Left renal pelvis (tissue), 4 donors: ENCODE measurements at places on chromosomes 7 and 10.

DNA sequence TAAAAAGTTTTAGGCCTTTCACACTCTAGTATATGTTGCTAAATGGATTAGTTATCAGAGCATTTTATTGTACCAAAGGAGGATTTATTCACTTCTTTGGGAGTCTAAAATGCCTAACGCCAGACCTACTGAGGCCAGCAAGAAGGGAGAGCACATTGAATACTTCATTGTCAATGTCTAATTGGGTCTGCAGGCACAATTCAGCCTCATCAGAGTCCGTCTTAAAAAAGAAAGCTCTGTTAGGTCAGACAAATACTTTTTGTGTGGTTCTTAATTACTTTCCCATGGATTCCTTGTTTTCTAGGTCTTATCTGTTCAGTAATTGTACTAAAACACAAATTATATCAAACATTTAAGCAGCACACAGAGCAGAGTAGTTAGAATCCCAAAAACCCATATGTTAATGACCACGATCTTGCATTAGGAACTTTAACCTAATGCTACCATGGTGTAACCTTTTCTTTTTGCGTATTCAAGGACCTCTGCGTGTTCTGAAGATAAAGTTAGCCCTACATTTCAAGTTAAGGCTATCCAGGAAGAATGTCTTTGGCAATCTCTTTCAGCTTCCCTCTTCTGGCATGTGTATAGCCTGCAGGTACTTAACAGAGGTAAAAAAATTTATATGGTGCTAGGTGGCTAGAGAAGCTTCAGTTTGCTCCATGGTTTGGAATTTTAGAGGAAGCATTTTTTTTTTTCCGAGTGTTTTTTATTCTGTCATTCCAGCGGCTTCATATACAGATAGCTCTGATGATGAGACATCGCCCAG lies 45.7 kb upstream of the STRIP2 start:
- no peak for DNase-seq

DNA sequence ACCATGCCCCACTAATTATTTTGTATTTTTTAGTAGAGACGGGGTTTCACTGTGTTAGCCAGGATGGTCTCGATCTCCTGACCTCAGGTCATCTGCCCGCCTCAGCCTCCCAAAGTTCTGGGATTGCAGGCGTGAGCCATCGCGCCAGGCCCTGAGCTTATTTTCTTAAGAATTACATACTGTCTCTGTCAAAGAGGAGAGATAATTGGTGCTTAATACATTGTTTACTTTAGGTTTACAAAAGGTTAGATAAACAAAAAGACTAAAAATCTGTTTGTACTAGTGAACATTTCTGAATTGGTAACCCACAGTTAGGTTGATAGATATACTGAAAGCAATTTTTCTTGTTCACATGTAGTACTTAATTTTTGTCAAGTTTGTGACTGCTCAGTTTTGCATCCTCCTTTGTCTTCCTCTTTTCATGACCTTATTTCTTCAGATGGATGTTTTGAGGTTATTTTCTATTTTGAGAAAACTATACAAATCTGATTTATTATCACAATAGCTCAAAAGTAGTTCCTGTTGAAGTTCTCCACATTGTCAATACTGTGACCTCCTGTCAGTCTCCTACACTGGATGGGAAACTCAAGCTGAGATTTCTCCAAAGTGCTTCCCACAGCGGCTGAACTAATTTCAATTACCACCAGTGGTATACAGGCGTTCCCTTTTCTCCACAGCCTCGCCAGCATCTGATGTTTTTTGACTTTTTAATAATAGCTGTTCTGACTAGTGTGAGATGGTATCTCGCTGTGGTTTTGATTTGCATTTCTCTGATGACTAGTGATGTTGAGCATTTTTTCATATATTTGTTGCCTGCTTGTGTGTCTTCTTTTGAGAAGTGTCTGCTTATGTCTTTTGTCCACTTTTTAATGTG lies 22.5 kb downstream of the HHEX start:
- no peak for DNase-seq

DNA sequence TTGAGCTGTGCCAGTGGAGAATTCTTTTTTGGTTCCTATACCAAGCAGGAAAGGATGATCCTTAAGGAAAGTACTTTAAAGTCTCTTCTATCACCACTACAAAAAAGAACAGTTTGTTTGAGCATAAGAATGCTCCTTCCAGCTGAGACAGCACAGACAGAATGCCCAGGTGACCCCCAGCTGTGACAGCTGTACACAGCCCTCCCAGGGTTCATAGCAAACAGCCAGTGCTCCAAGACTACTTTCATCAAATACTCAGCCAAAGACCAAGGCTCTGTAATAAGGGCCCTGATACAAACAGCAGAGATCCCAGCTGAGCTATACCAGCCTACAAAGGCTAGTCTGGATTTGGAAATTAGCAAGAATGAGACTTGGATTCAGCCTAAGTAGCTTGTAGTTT lies 65.7 kb downstream of the NXPH1 start:
- no peak for DNase-seq

- DNase-seq, result no peak
Observed at GRCh38 chr10:102624751-102625645, 19.3 kb upstream of the TRIM8 start.

- DNase-seq, result no peak
Observed at GRCh38 chr7:14747701-14748100, 154.8 kb downstream of the DGKB start.

DNA sequence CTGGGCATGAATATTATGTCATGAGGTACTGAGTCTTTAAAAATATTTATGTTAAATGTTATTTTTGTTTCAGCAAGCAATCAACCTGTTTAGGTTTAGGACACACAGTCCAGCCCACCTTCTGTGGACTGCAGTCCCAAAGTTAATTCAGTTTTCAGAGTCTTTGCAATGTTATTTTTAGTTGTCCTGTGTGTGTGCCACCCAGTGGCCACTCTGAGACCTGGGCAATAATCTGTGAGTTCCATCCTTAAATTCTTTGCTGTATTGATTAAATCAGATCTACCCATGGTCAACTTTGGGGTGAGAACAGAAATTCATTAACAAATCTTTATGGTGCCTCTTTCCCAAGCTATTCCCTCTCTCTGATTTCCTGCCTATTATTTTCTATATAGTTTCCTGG lies 415.1 kb downstream of the CCSER2 start:
- DNase-seq, result no peak

DNA sequence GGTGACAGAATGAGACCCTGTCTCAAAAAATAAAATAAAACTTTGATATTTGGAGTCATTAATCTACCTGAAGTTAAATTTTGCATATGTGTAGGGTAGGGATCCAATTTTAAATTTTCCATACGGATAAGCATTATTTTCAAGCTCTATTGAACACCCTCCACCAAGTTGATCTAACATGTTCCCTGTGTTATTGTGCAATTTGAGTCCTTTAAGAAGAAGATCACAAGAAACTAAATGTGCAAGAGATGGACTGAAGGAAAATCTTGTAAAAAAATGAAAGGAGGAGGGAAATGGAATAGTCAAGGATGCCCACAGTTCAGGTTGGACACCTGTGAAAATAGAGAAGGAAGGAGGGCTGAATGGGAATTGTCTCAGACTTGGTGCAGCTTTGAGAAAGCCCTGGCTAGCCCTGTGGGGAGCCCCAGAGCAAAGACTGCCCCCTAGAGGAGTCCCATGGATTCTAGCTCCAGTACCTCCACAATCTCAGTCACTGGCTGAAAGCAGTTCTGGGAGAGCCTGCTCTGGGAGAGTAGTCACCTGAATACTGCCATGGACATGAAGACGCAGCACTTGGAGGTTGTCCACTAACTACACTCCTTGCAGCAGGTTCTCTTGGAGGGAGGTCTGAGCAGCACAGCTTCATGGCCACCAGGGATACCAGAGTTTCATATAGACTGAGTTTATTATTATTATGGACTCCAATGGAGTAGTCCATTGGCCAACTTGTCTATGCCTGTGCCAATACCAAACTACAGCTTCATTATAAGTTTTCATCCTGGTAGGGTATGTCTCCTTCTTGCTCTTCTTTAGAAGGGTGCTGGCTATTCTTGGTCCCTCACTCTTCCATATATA lies 5.7 kb upstream of the TIAL1 start:
- no peak for DNase-seq

- DNase-seq, result no peak
Observed at GRCh38 chr10:104515678-104516199, 125.4 kb upstream of the SORCS3 start.

- no peak for DNase-seq
Observed at GRCh38 chr7:106220307-106220706, 64.5 kb downstream of the NAMPT start.

DNA sequence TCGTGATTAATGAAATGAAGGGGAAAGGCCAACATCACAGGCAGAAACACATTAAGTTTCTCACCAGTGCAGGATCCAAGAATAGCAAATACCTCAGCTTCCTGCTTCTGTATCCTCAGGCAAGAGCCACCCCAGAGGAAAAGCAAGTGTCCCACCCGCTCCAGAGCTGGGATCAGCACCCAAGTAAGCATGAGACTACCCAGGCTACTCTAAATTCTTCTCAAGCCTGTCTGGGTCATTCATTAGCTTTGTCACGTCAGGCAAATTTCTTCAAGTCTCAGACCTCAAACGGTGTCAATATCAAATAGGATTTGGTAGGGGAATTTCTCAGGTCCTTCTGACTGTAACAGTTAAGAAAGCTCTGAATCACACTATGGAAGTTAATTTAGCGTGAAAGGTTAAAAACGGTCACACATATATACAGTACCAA lies 59.0 kb downstream of the GNA12 start:
- DNase-seq, result no peak

DNA sequence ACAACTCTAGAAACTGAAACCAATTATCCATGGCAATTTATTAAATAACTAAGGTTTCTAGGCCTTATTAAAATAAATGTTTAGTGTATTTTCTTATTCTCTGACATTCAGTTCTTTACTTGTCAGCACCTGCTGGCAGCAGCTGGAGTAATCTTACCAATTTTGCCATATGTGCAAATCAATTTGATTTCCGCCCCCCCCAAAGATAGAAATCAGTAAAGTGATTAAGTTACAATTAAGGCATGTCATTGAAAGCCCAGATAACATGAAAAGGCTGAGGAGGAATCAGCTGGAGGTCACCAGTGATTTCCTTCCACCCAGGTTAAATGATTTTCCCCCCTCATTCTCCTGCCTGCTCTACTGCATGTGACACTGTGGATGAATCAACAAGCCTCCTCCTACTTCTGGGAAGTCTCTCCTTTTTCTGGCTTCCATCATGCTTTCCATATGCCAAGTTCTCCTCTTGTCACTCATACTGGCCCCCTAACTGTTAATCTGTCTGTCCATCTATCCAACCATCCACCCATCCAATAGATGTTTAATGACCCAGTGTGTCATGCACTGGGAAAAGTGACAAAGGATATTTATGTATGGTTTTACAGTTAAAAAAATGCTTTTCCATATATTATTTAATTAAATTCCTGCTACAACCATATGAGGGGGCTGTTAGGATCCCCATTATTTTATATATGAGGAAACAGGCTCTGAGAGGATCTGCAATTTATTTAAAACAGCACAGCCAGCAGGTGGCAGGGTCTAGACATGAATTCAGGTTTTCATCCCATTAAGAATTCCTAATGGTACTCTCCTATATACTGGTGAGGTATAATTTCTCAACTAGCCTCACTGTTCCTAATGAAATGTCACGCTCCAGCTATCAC lies 116.5 kb downstream of the ATXN7L1 start:
- peak; percentile 25 for DNase-seq

DNA sequence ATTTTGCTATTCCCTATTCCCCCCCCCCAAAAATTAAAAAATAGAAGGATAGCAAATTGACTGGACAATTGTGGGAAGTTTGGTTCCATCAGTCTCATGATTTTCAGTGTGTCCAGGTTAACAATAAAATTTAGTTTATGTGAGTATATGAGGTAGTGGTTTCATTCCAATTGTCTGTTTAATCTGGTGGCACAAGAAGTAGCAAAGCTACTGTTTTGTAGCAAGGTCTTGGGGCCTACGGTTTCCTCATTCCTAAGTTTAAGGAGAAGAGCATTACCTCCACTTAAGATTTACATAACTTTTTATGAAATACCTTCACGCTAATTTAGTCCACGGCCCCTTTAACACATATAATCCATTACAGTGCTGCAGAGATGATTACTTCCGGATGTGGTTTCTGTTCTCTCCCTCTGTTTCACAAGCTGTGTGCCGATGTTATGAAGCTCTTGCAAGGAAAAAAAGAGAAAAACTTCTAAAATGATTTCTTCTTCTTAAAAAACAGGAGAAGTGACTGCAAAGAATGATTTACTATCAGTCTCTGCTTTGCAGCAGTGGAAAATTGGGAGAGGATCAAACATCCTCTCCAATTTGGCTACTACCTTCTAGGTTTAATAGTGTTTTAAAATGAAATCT lies 32.7 kb upstream of the NPVF start:
- DNase-seq, result no peak

GRCh38 chr7:158488181-158488971 lies 99.2 kb downstream of the PTPRN2 start:
- DNase-seq, result no peak

GRCh38 chr7:120740348-120740747 lies 117.6 kb downstream of the TSPAN12 start:
- no peak for DNase-seq

- no peak for DNase-seq
Observed at GRCh38 chr10:79226391-79227245, 120.7 kb upstream of the PPIF start.

- no peak for DNase-seq
Observed at GRCh38 chr7:97126483-97127171, 9.1 kb downstream of the SDHAF3 start.

DNA sequence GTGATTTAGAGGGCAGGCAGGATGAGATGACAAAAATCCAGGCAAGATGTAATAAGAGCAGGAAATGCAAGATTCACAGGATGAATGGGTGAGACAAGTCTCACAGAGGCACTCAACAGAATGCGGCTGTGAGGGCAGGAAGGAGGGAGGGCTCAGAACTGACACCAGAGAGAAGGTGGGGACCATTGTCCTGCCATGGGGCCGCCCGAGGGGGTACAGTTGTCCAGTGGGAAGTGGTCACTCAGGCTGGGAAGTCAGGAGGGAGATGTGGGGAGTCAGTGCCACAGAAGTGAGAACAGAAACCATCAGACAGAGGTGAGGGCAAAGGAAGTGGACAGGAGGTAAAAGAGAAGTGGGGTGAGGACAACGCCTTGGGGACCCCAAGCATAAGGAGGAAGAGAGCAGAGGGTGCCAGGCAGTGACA lies 8.9 kb downstream of the HIP1 start:
- DNase-seq, result no peak

DNA sequence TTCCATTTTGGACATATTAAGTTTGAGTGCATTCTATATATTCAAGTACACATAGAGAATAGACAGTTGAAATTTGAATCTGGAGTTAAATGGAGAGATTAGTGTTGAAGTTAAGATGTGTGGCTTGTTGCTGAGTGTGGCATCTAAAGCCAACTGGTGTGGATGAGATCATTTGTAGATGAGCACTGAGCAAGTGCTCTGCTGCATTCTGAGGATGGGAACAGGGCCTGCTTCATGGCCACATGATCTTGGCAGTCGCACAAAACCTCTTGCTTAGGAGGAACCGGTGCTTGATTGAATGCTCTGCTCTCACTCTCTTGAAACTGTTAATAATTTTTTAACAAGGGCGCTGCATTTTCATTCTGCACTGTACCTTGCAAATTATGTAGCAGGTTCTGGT lies 62.0 kb downstream of the EPDR1 start:
- no peak for DNase-seq
